ENCODE measurements at places on chromosomes 2 and 18.

GRCh38 chr18:59910967-59911366, 11.2 kb downstream of the PMAIP1 start:
- no peak for DNase-seq

DNA sequence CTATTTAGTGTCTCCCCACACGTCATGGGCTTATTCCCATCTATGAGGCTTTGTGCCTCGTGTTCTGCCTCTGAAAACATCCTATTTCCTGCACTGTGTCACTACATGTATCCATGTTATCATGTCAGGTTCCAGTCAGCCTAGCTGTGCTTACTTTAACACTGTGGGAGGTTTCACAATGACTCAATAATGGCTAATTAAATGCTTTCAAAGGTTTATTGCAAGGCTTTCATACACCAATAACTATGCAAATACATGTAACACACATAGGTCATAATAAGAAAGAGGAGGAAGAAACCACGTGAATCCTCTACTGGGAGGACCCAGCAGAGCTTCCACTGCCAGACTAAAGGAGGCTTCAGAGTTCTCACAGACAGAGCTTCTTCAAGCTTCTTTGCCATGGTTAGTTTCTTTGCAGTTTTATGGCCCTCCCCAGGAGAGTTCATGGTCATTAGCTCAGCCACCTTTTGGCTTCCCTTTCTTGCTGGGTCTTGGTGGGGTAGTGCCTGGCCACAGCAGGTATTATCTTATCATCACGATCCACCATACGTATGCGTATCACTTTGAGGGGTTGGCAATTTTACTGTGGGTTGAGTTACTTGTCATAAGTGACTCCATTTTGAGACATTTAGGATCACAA, 5.1 kb upstream of the COLEC12 start:
- no peak for DNase-seq

DNA sequence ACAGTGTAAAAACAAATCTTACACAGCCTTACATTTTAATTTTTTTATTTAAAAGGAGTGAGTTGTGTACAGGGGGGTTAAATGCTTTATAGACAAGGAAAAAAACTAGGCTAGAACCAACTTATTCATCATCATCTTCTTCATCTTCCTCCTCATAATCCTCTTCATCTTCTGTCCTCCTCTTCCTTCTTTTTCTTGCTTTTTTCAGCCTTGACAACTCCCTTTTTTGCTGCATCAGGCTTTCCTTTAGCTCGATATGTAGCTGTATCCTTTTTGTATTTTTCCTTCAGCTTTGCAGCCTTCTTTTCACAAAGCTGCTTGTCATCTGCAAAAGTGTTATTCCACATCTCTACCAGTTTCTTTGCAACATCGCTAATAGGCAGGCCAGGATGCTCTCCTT, 113.6 kb upstream of the SP5 start:
- no peak for DNase-seq

- no peak for DNase-seq
Observed at GRCh38 chr18:21314724-21315123, 72.7 kb downstream of the GREB1L start.

- no peak for DNase-seq
Observed at GRCh38 chr2:118830118-118830517, 17.3 kb downstream of the EN1 start.

DNA sequence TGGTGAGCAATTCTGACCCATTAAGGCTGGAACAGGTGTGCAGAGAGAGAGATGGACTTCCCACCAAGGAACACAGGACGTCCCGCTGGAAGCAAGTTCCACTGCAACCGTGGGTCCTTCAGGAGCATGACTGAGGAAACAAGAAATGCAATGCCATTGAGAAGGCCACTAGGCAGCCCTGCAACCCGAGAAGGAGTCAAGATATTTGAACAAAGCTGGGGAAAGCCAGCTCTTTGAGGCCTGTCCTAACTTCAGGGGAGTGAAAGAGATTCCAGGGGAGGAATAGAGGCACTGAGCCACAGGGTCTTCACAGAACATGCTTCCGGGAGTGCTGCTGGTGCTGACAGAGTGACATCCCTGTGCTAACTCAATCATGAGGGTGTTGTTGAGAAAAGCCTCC, 153.8 kb upstream of the ZNF236 start:
- DNase-seq, result no peak

- DNase-seq, result no peak
Observed at GRCh38 chr2:71702071-71702970, 249.0 kb downstream of the DYSF start.

- no peak for DNase-seq
Observed at GRCh38 chr2:230975927-230976326, 20.0 kb upstream of the SPATA3 start.

DNA sequence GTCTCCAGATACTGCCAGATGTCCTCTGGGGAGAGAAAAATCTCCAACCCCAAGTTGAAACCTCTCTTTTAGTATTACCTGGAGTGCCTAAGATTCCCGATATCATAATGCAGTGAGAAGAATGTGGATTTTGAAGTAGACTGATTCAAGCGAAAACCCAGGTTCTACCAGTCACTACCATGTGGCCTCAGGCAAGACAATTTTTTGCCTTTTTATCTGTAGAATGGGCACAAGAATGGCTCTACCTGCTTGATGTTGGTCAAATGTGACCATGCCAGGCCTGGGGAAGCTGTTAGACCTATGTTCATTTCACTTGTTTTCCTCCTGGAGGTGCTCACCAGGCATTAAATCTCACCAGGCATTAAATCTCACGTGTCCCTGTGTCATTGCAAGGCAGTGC, 131.3 kb downstream of the DDX1 start:
- DNase-seq, result no peak

DNA sequence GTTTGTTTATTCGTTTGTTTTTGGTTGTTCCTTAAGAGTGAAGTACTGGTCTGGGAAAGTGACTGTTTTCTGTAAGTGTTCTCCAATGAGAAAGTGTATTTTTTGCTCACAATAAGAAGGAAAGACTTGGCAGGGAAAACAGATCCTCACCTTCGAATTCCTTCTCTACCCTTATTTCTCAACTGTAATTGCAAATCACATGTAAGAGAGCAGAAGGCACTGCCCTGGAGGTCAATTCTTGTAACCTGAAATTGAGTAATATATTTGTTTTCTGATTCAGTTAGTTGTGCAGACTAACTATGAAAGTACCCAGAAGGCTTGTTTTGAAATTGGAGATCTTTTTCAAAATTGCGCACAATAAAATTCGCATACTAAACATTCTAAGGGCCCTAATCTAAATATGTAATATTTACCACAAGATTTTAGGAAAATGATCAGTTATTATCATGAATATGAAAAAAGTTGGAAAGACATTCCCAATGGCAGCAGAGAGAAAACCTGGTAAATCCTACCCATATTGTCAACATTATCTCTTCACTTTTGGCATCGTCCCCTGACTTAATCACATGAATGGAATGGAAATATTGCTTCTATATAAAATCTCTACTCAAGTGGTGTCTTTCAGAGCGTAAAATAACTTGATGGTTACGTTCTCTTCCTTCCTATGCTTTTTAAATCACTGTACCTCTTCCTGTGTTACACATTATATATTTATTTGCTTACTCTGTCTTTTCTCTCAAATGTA, 24.1 kb downstream of the TFPI start:
- DNase-seq, result no peak

- DNase-seq, result no peak
Observed at GRCh38 chr2:191786694-191787093, 60.2 kb downstream of the CAVIN2 start.

DNA sequence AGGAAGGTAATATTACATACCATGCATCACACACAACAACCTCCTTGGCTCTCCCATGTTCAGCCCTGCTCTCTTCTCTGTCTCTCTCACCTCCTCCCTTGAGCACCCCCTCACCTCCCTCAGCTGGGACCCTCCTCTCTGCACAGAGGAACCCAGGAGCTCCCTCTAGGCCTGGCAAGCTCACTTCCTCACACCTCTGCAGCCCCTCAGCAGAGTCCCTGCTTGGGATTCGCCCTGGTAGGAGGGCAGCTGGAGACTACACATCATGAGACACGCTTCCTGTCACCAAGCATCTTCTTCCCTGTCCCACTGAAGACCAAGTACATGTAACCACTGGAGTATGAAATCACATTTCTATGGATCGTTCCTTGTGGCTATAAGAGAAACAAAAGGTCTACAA, 51.0 kb downstream of the ADD2 start:
- no peak for DNase-seq

DNA sequence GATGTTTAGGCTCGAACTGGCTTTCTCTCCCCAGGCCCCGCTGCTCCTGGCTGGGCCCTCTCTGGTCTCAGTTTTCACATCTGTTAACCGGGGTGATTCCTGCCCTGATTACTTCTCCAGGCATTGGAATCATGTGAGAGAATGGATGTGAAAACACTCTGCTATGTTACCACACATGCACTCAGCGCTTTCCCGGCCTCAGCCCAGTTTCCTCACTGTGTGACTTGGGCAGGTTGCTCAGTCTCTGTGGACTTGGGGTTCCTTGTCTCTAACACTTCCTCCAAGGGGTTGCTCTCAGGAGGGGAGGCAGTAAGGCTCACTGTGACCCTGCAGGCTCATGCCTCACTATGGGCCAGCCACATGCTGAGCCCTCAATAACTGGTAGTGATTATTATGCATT, 230.4 kb upstream of the HS6ST1 start:
- DNase-seq, result no peak

- no peak for DNase-seq
Observed at GRCh38 chr2:175282300-175282699, 100.8 kb upstream of the ATP5MC3 start.

GRCh38 chr2:54067851-54068375, 47.5 kb upstream of the ACYP2 start:
- DNase-seq, result no peak

DNA sequence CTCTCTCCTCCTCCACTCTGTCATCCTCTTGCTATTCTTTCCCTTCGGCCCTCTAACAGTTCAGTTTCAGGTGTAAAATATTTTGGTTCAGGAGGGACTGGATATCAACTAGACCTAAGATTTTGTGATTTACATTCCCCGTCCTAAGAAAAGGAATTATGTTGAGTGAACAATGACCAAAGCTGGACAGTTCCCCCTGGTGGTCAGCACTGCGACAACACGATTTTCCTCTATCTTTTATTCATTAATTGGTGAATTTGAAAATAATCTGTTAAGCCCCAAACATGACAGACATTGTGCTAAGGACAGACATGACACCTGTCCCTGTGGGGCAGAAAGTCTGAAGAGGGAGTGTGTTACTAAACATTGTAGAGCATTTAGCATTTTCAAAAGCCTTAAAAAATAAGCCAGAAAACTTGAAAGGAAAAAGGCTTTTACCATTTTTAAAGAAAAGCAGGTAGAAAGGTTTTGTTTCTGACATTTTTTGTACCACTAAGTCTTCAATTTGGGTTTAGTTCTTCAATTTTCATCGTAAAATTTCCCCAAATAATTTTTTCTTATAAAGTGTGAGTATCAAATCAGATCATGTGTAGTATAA, 28.4 kb upstream of the GTF2A1L start:
- no peak for DNase-seq

- no peak for DNase-seq
Observed at GRCh38 chr2:55965966-55966365, 42.4 kb upstream of the EFEMP1 start.

DNA sequence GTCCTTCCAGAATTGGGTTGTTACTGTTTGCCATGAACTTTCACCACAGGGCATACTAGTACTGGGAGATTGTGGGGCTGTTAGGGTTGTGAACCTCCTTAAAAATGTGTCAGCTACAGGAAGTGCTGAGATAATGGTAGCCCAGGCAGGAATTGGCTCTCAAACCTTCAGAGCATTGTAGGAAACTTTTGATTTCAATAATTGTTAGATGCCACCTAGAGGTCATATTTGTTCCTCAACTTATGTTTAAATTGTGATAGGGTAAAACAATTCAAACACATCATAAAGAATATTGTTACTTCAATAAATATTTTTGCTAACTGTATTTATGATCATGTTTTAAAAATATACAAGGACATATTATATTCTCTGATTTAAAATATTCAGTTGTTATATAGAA, 594.6 kb downstream of the ADCYAP1 start:
- DNase-seq, result no peak

DNA sequence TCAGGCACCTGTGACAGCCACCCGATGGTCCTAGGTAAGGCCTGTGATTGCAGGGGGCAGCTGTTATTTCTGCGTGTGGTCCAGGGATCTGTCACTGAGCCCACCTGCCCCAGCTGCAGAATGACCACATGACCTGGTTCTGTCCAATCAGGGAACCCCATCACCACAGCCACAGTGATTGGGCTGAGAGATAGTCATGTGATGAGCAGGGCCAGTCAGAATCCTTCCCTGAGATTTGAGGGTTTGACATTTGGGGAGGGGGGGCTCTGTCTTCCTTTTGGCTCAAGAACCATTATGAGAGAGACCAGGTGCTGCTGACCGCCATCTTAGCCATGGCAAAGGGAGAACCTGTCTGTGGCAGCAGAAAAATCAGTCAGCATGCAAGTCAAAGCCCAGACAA, 147.2 kb downstream of the SMAD7 start:
- no peak for DNase-seq

DNA sequence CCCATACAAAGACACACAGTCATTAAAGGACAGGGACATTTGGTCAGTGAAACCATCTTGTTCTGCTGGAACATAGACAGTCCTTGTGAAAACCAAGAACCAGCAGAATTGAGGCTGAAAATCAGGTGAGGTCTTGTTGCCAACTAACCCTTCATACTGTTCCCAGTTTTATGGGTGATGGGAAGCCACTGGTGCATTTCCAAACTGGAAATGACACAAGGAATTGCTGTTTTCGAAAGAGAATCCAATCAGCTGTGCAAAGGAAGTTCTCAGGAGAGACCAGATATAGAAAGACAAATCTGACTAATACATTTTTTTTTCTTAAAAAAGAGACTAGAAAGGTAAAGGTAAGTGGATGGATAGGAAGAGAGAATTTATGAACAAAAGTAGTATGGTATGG, 948.2 kb downstream of the TSN start:
- DNase-seq, result no peak

- no peak for DNase-seq
Observed at GRCh38 chr2:43493954-43494353, 101.9 kb downstream of the THADA start.

All from iPS DF 6.9 (cell line).